M059J (cell line): ENCODE measurements at places on chromosomes 6 and 20. TPM values are rescaled to one million over a fixed set of nuclear protein-coding genes. Genes with fewer than 3 reads are reported as not detected.
A peak's percentile ranks its signal among the peaks of the same experiment; 100 is the strongest.

CCDC170 gene
- not detected in 2 replicates for total RNA-seq

GRCh38 chr6:137155830-137156229 is 17.6 kb downstream of the IL22RA2 start:
- DNase-seq: peak; percentile 73

DNA sequence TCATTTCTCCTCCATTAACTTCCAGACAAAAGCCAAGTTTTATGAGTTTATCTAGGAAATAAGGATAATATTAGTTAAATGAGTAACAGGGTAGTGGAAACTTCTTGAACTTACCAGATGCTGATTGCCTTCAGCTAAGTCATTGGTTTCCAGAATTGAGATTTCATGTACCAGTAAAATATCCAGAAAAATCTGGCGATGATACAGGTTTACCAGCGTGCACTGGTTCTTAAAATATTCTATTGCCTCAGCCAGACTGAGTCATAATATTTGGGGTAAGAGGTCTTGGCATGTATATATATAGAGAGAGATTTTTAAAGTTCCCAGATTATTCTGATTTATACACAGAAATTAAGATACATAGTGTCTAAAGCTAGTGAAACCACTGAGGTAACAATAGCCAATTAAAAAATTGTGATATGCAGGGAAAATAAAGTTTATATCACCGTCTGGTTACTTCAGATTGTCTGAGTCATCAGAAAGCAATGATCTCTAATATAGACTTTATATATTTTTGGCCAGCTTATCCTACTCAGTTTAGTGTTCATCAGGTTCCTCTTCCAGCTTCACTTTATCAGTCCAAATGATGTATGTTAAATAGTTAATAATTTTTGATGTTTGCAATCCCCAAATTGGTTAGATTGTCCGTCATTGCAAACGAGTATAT is 39.5 kb upstream of the SDHAF4 start:
- no peak for DNase-seq

GRCh38 chr6:166586424-166587156 is at the start of gene RAMACL:
RAMACL (minus strand) TSS chr6:166586678; CDS start chr6:166586477, 201 bp downstream.
- DNase-seq: peak; percentile 32

GRCh38 chr6:93453956-93454355 is 34.6 kb upstream of the EPHA7 start:
- DNase-seq: no peak

GRCh38 chr6:89145091-89145955 is 532 bp upstream of the PM20D2 start:
- peak; percentile 50 for DNase-seq

DNA sequence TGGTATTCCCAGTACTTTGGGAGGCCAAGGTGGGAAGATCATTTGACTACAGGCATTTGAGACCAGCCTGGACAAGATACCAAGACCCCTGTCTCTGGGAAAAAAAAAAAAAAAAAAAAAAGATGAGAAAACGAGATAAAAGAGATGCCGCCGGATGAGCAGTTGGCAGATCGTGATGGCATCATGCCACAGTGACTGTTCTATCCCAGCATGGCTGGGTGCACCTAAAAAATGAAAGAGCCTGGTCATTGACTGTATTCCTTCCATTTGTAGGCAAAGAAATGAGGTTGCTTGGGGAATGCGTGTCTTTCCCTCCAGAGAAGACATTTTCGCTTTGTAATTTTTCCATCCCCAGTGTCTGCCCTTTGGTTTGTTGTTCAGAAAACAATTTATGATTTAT is 12.9 kb downstream of the AKAP12 start:
- DNase-seq: no peak
